ENCODE measurements at places on chromosomes 13 and 19. TPM values are rescaled to one million over a fixed set of nuclear protein-coding genes. Genes with fewer than 3 reads are reported as not detected.

LRRC63 gene
- not detected for total RNA-seq

RGCC gene
- total RNA-seq, result not detected

BIVM gene
- total RNA-seq, result 17.4 TPM

CACTIN gene
- total RNA-seq, result 13.7 TPM

ZNF730 gene
- not detected for total RNA-seq

C19orf73 gene
- total RNA-seq, result 3.5 TPM

CGB3 gene
- not detected for total RNA-seq

IL12RB1 gene
- total RNA-seq, result 0.05 TPM

ZNF600 gene
- total RNA-seq, result 0.98 TPM

SPRY2 gene
- total RNA-seq, result 8.9 TPM

IFNL1 gene
- total RNA-seq, result not detected

C19orf38 gene
- 2.6 TPM for total RNA-seq

MAG gene
- not detected for total RNA-seq

ZNF615 gene
- total RNA-seq, result 13.5 TPM

ZNF492 gene
- total RNA-seq, result not detected

GPATCH1 gene
- total RNA-seq, result 8.6 TPM

ZNF677 gene
- total RNA-seq, result 13.4 TPM

PODNL1 gene
- total RNA-seq, result 1.1 TPM

ADAMTSL5 gene
- total RNA-seq, result 6.1 TPM

ALOX5AP gene
- 0.50 TPM for total RNA-seq

ARL11 gene
- total RNA-seq, result not detected

TNFSF13B gene
- 1.7 TPM for total RNA-seq

ICAM1 gene
- 2.0 TPM for total RNA-seq
